Glutamatergic neuron (in vitro differentiated cells): ENCODE measurements at places on chromosomes 5 and 9. TPM values are rescaled to one million over a fixed set of nuclear protein-coding genes. Genes with fewer than 3 reads are reported as not detected.

- no peak overlapping the region for H3K4me3 ChIP-seq
- H3K27me3 ChIP-seq: peaks cover 2% of the 10 kb centered on the region
- peaks cover 26% of the 10 kb centered on the region for H3K4me1 ChIP-seq
Observed at GRCh38 chr5:15734058-15734457, 234.1 kb downstream of the FBXL7 start.

DNA sequence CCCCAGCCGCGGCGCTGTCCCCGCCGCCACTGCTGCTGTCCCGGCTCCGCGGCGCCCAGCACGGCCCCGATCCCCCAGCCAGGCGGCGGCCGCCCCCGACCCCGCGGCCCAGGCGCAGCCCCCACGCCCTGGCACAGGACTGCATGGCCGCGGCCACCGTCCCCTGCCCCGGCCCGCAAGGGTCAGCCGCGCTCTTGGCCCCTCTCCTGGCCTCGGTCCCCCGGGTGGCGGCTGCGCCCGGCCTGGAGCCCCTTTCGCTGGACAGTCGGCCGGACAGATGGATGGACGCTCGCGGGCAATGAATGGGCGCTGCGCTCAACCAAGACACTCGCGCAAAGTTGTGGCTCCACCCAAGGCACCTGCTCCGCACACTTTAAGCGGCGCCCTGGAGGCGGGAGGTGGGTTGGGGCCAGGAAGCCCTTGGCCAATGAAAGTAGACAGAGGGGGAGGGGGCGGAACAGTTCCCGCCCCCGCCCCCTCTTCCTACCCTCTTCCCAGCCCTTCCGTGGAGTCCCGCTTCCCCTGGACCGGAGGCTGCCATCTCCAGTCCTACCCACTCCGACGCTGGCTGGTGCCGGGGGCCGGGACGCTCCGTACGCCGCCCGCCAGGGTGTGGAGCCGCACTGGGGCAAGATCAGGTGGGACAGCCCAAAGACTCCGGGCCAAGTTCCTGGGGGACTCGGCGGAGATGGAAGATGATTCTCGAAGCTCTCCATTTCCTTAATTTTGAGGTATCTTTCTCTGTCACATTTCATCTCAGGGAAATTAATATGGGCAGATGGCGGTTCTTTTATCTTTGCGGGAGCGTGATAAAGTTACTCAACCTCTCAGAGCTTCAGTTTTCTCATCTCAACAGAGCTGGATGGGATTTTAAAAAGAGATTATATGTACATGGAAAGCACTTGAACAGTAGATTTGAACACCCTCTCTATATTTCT is at the start of gene GLDC:
GLDC (minus strand) TSS at position 375 of the 938 bp plus-strand sequence; CDS start at position 145, 230 bp downstream.
- H3K4me3 ChIP-seq: peak within 1 kb of the TSS; percentile 96
- H3K36me3 ChIP-seq: no peaks in the 10 kb centered on the region
- peaks cover 10% of the 10 kb centered on the region for H3K27me3 ChIP-seq
- H3K27ac ChIP-seq: peak within 1 kb of the TSS; percentile 75

DNA sequence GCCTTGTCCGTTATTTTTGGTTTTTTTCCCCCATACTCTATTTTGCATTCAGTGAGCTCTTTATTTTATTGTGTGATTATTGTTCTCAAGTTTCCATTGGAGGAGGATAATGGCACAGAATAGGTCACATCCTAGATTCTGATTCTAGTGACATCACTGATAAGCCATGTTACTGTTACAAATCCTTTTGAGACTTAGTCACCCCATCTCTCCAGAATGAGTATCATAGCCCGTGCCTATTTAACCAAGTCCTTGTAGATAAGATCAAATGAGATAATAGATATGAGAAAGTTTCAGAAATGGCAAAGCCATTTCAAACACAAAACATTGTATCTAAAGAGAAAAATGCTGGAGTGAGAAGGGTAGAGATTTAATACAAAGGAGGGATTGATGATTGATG is 242.6 kb downstream of the RAB3C start:
- H3K27me3 ChIP-seq: peaks cover 1% of the 10 kb centered on the region
- H3K27ac ChIP-seq: no peak overlapping the region
- no peak for DNase-seq
- peaks cover 10% of the 10 kb centered on the region for H3K4me1 ChIP-seq

Gene IL5
- not detected for total RNA-seq

- H3K27ac ChIP-seq: peak overlapping the region; percentile 70
- no peak for DNase-seq
- peaks cover 12% of the 10 kb centered on the region for H3K36me3 ChIP-seq
- H3K4me3 ChIP-seq: no peak overlapping the region
Observed at GRCh38 chr5:107381189-107381856, 289.4 kb downstream of the EFNA5 start.
